A673 (cell line): ENCODE measurements at places on chromosomes 4 and X.

GRCh38 chr4:130530505-130530904 is 1434.6 kb downstream of the C4orf33 start:
- DNase-seq: no peak

GRCh38 chrX:130197464-130197863 is 25.7 kb downstream of the RAB33A start:
- no peak for DNase-seq

GRCh38 chrX:32893751-32894150 is 317.6 kb downstream of the DMD start:
- no peak for DNase-seq

DNA sequence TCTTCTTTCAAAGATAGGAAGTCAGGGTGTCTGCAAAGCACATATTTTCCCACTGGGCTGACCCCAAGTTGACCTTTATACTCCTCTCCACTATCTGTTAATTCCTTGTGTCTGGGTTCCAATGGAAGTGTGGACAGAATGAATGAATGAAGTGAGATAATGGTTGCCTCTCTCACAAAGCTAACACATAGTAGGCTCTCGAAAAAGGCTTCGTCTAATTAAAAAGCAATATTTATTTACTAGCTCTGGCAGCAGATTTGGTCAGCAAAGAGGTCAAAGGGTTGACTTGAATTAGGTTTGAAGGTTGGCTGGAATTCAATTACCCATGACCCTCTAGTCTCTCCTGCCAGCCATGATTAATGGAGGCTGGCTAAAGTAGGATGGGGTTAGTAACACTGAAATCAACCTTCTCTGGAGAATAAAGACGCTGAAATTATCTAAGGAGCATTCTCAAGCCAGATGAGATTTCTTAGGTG is 280.3 kb upstream of the KLF3 start:
- no peak for DNase-seq

GRCh38 chrX:130658310-130658709 is 244.7 kb downstream of the ENOX2 start:
- no peak for DNase-seq

GRCh38 chrX:86023811-86024210 is 23.5 kb downstream of the CHM start:
- no peak for DNase-seq

DNA sequence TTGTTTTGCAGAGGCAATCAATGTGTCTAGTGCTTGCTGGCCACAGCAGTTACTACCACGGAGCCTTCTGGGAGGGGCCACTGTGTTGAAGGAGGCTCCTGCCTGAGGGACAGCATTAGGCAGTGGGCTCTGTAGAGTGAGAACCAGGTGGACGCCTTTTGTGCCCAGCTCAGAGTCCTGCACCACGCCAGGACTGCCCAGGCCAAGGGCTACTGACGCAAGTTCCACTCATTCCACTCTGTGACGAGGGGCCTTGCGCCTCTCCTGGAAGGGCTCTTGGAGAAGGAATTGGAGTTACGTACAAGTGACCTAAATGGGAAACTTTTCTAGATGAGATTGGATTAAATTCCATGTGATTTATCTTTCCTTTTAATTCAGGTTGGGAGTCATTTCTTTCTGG is 102.8 kb upstream of the MAGEE2 start:
- DNase-seq: no peak

DNA sequence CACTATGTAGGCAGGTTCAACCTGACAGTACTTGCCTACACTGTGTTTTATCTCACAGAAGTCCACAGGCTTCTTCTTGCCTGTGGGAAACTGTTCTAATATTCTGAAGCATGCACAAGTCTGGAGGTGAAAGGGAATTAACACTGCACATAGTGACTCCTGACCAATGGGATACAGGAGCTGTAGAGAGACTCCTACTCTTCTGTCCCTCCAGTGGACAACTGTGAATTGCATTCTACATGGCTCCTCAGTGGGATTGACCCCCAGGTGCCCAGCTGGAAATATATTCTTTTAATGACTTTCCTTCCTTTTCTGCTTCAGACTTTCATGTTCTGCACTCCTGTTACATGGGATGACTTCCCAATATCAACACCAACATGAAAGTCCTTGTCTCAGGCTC is 8.2 kb upstream of the YIPF6 start:
- DNase-seq: peak; percentile 14

DNA sequence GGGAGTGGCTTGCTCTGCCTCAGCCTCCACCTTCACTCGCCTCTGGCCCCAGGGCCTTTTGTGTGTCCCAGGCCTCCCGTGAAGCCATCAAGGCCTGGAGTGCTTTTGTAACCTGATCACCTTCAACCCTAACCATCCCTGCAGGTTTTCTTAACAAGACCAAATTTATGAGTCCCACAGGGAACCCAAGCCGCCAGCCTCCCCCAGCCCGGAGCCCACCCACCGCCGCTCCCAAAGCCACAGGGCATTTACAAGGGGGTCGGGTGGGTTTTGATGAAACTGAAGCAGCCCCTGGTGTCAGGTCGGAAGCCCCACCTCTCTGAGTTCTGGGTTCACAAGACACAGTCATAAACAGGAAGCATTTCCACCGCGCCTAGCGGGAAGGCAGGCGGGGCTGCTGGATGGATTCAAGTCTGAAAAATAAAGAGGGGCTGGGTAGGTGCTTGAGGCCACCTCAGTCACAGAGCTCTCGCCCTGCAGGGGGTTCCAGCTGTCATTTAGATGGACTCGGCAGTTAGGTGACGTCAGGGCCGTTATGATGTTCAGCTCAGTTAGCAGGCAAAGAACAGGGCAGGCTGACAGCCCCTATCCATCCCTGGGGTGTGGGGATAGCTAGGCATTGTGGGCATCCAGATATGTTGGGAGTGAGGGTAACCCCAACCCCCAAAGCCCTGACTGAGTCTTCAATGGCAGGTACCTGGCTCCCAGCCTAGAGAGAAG is 128.5 kb downstream of the BCOR start:
- peak; percentile 56 for DNase-seq

- no peak for DNase-seq
Measured at GRCh38 chr4:110216129-110216528, 17.7 kb upstream of the ELOVL6 start.

GRCh38 chrX:69238887-69239231 is 73.6 kb upstream of the PJA1 start:
- no peak for DNase-seq
